ENCODE measurements at places on chromosomes 6 and 20.

GRCh38 chr20:61430228-61430624 is 178.2 kb downstream of the CDH4 start:
- no peak for DNase-seq

DNA sequence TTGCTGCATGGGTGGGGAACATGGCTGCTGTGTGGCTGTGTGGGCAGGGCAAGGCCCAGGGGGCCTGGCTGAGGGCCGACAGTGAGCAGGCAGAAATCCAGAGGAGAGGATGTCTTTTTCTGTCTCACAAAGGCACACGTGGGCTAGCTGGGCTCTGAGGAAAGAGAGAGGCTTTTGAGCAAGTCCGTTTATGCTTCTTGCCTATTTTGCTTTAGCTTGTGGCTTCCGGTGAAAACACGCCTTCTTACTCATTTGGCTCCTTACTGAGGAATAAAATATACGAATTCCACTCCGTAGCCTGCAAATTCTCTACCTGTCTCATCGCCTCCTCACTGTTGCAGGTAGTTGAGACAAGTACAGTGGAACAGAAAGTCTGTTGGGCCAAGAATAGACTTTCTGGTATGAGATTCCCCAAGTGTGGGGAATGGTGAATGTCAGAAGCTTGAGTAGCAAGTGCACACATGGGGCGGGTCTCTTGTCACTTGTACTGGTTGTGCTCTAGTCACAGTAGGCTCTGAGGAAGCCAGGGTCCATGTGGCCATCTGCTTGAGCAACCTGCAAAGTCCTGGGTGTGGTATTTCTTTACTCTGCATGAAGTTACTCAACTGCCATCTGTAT is 28.4 kb downstream of the WRNIP1 start:
- no peak for DNase-seq

DNA sequence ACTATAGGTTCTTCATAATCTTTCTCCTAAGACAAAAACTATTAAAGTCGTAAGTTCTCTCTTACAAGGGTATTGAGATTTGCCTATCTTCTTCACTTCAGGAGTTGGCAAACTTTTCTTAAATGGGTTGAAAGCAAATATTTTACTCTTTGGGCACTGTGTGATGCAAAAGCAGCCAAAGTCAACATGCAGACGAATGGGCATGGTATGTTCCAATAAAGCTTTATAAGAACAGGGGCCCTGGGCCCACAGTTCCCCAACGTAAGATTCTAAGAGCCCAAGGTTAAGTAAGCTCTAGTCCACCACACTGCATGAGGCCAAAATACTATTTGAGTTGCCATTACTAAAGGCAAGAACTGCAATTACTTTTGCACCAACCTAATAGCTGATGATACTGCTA is 11.5 kb downstream of the CD164 start:
- peak; percentile 35 for DNase-seq

DNA sequence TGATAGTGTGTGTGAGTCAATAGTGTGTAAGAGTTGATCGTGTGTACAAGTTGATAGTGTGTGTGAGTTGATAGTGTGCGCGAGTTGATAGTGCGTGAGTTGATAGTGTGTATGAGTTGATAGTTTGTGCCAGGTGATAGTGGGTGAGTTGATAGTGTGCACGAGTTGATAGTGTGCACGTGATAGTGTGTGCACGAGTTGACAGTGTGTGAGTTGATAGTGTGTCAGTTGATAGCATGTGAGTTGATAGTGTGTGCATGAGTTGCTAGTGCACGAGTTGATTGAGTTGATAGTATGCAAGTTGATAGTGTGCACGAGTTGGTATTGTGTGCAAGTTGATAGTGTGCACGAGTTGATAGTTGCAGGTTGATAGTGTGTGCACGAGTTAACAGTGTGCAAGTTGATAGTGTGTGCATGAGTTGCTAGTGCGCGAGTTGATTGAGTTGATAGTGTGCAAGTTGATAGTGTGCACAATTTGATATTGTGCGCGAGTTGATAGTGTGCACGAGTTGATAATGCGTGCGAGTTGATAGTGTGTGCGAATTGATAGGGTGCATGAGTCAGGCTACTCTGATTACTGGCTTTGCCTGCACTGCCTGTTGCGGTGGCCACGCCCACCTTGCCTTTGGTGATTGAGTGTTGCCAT is 35.8 kb upstream of the IYD start:
- no peak for DNase-seq

GRCh38 chr6:110042670-110043296 is 64.7 kb downstream of the GPR6 start:
- no peak for DNase-seq

DNA sequence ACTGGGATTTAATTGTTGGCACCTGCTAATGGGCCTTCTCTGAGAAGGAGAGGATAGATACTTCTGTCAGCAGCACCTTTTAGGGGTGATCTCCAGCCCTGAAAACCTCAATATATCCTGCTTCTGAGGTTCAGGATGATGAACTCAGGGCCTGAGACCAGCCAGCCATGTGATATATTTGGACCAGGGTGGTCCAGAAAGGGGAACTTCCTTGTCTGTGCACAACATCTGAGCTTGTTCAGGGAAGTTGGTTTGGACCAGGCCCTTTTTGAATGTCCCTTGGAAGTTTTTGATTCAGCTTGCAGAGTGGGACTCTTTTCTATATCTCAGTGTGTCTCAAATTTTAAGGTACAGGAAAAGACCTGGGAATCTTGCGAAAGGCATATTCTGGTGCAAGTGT is 85.8 kb downstream of the GFRA4 start:
- DNase-seq, result no peak

- no peak for DNase-seq
Observed at GRCh38 chr6:143468026-143468425, 17.4 kb downstream of the PEX3 start.

GRCh38 chr6:9140172-9140571 is 704.8 kb upstream of the SLC35B3 start:
- DNase-seq, result peak; percentile 32

- DNase-seq, result peak; percentile 47
Observed at GRCh38 chr20:59082981-59083380, 40.4 kb upstream of the PRELID3B start.

Data from astrocyte of the hippocampus (primary cell).